GF-D8 (cell line): ENCODE measurements at places on chromosomes 3 and 15.
A peak's percentile ranks its signal among the peaks of the same experiment; 100 is the strongest.

GRCh38 chr3:17747174-17747889, 4.9 kb upstream of the TBC1D5 start:
- no peak for DNase-seq

DNA sequence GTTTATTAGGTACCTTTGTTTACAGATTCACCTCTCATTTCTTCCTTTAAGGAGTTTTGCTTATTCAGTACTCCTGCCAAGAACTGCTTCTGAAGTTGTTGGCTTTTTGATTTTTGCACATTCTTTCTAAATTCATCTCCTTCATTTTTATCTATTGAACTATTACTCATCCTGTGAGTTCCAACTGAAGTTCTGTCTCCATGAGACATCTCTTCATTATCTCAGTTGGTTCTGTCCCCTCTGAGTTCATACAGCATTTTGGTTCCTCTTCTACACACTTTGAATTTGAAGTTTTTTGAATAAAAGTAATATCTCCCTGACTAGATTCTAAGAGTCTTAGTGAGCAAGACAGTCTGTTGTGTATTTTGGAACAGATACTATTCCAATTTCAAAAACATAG, 299.7 kb downstream of the OTOL1 start:
- DNase-seq, result no peak

GRCh38 chr3:127728417-127729015, 55.8 kb downstream of the ABTB1 start:
- DNase-seq, result no peak

DNA sequence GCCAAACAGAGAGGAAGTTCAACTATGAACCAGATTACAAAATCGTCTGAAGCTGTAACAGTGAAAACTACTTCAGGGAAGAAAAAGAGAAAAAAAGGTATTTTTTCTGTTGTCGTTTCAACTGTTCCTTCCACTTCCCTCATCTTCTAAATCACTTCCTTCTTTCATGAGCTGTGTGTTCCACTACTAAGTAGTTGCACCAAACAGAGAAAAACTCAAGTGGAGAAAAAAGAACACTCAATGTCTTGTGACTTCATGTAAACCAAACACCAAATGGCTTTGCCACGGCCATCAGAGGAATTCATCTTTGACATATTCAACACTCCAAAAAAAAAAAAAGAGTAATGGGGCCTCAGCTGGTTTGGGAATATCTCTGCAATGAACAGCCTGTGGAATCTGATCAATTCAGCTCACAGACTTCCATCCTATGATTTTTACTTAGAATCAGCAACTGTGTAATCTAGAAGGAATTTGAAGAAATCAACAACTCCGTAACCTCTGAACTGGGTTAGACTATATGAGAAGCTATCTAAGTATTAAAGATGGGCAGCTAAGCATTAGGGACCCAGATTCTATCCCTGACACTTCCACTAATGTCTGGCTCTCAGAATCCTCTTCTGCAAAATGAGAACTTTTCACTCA, 47.5 kb upstream of the RNF7 start:
- peak; percentile 33 for DNase-seq

DNA sequence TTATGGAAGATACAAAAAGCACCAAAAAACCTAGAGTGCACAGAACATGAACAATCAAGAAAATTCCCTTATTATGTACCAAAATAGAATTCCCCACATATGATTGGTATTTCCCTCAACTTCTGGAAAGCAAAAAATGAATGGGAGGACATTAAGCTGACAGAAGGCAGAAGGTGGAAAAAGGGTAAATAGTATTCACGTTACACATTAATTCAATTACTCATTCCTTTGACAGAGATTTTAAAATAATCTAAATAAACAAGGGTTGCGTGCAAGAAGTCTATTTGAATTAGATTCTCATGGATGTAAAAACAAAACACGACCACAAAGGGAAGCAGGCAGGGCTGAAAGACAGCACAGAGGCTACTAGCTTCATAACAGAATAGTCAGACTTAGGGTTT, 260.5 kb upstream of the ZPLD1 start:
- DNase-seq, result no peak

DNA sequence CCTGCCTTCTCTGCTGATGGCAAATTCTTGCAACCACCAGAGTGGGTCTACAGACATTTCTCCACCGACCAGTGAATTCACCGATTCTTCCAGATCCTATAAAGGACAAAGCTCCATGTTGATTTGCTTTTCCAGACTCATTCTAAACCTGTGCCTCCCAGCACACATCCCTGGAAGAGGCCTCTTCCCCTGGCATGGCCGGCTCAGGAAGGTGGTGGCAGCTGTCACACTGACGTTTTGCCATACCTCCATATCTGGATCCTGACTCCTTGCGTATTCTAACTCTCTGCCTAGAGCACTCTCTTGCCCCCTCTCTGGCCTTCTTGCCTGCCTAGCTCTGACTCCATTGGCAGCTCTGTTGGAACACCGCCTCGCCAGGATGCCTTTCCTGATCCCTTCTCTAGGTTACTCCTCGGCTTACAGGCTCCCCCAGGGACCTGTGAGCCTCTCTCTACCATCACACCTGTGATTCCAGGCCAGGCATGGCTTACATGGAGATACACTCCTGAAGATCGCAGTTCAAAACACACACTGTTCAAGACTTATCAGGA, 31.0 kb downstream of the SLCO2A1 start:
- no peak for DNase-seq

GRCh38 chr3:60707452-60708020, 543.7 kb downstream of the FHIT start:
- DNase-seq, result no peak

- no peak for DNase-seq
Measured at GRCh38 chr3:10992943-10993728, 588 bp downstream of the SLC6A1 start.

DNA sequence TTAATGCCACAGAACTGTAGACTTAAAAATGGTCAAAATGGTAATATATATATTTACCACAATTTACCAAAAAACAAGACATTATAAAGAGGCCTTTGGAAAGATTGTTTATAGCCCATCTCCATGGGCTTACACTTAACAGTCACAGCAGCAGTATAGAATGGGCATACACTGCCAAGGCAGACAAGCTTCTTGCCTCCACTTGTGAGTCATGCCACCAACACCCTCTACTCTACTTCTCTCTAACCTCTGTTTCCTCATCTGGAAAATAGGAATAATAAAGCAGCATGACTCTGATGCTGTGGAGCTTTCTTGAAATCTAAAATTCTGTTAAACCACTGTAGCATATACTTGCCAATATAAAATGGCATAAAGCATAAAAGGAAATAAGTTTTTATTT, 14.4 kb upstream of the GPR156 start:
- no peak for DNase-seq
